ENCODE measurements at places on chromosomes 7 and 10.

- DNase-seq = no peak
Measured at GRCh38 chr7:142447762-142448161, 189.9 kb upstream of the PRSS58 start.

DNA sequence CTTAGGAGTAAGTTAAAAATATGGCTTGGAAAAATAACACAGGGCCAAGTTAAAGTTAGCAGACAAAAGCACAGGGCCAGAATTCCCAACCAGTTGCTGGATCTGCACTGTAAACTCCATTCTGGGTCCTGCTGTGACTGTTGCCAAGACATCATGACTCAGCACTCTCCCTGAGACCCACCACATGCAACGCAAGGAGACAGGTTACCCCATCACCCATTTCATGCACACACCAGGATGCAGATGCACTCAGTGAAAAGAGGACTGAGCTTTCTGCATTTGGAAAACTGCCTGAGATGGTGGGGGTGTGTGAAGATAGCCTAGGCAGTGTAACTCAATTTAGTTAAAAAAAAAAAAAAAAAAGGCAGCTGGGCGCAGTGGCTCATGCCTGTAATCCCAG is 97.6 kb upstream of the ZNF438 start:
- DNase-seq = no peak

DNA sequence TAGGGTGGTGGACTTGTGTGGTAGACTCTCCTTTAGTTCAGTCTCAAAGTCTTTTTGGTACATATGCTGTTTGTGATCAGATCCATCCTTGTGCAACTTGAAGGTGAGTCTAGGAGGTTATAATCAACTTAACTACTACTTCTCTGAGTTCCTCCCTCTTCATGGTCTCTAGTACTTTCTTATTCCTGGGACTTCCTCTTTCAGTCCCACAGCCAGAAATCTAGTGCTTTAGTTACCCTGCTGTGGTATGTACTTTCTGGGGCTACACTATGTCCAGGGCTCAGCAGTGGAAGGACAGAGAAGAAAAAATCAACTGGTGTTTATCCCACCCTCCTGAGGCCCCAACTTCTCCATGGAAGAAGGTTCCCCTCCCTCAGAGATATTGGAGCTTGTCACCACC is 19.4 kb upstream of the ATAD1 start:
- DNase-seq = no peak

GRCh38 chr7:144671429-144671828 is 164.4 kb downstream of the TPK1 start:
- DNase-seq = no peak

- DNase-seq = no peak
Measured at GRCh38 chr7:157818701-157819454, 482.1 kb downstream of the DNAJB6 start.

- no peak for DNase-seq
Measured at GRCh38 chr7:151135525-151135845, 32.0 kb downstream of the GBX1 start.

- DNase-seq = no peak
Measured at GRCh38 chr7:28900311-28900710, 57.8 kb downstream of the TRIL start.

- no peak for DNase-seq
Measured at GRCh38 chr7:137453356-137453755, 109.8 kb upstream of the PTN start.

DNA sequence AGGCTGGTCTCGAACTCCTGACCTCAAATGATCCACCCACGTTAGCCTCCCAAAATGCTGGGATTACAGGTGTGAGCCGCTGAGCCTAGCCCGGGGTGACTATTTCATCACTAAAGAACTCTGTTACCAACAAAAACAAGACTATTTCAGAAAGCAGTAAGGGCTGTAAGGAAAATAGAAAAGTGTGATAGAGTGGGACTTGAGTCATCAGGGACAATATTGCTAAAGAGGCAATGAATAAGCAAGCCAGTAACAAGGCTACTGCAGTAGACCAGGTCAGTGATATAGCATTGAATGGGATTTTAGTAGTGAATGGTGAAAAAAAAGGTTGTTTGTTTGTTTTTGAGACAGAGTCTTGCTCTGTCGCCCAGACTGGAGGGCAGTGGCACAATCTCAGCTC is 51.7 kb downstream of the SVOPL start:
- DNase-seq = no peak

GRCh38 chr7:31466036-31466435 is 47.9 kb upstream of the ITPRID1 start:
- DNase-seq = no peak

DNA sequence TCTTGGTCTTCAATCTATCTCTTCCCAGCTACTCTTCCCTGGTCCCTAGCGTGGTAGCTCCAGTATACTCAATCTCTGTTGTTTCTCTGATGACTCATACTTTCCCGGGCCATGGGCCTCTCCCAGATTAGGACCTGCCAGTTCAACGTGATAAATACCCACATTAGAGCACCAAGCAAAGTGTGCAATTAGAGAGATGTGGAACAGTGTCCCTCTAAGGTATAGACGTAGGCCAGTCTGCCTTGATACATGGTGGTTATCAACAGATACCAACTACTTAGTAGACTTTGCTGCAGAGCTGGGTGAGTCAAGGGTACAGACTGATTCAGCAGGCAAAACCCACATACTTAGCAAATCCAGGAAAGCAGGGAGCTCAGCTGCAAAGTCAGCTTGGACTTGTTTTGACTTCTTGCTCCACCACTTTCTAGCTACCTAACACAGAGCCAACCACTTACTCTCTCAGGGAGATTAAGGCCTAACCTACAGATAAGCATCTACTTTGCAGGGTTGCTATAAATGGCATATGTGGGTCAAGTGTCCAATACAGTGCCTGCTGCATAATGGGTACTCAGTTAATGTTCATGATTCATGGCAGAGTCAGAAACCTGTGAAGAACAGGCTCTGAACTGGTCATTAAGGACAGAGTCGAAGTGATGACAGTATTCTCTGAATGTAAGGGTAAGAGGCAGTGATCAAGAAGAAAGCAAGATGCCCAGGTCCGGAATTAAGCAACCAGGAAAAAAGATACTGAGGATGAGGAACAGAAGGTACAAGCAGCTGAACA is 176.1 kb downstream of the CHN2 start:
- DNase-seq = no peak

- DNase-seq = no peak
Measured at GRCh38 chr10:6964543-6964942, 384.5 kb upstream of the PRKCQ start.

GRCh38 chr7:108384716-108385483 is 71.3 kb downstream of the NRCAM start:
- DNase-seq = no peak

DNA sequence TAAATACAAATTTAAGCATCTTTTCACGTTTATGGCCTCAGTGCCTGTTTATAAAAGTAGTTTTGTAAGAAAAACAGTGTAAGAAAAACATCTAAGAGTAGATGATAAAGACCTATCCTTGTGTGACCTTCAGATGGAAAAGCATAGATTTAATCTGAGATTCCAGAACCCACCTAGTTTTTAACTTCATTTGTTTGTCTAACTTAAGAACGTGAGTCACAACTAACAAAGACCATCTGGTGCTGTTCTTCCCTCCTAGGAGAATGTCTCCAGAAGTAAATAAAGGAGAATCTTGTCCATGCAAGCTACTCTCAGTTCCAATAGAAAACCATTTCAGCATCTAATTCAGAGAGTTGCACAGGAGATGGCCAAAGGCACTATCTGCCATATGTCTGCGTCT is 265.4 kb upstream of the C7orf33 start:
- no peak for DNase-seq

DNA sequence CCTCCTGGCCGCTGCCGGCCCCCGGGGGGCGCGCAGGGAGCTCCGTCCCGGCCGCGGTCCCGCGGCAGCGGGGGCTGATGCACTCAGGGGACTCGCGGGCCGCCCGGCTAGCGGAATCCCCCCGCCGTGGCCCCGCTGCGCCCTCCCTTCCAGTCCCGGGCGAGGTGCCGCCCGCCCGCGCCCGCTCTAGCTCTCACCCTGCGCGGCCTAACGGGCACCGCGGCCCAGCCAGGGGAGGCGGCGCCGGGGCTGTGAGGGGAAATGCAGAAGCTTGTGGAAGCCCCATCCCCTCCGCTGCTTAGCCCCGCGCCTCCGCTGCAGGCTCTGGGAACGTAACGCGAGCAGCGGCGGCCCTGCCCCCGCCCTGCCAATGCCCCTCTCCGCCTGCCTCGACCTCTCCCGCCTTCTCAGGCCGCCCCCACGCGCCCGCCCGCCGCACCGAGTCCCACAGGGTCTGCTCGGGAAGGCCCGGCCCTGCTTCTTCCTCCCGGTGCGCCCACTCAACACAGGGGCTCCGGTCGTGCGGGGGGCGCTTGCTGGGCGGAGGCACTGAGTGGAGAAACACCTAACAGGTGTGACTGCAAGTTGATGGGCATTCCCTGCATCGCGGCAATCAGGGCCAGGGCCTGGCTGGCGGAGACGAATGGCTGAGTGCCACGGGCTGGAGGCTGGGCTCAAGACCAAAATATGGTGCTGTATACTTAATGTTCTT is 384 bp upstream of the TMEM229A start:
- DNase-seq = no peak

- DNase-seq = no peak
Measured at GRCh38 chr7:35498416-35498815, 196.5 kb downstream of the HERPUD2 start.

All from activated CD4-positive, alpha-beta T cell treated with anti-CD3 and anti-CD28 coated beads, Interleukin-2, amount 50 U/mL, for 24 hours (primary cell).